ENCODE measurements at places on chromosomes 11 and 22. TPM values are rescaled to one million over a fixed set of nuclear protein-coding genes. Genes with fewer than 3 reads are reported as not detected.

The MN1 gene
- 0.39 TPM for total RNA-seq

The OR56A1 gene
- total RNA-seq, result not detected

The P2RY6 gene
- not detected for total RNA-seq

The PANX3 gene
- not detected for total RNA-seq

The OR5D13 gene
- total RNA-seq, result not detected

The KCNK4 gene
- total RNA-seq, result not detected

The GDPD4 gene
- total RNA-seq, result not detected

The TRABD gene
- 115 TPM for total RNA-seq

The MOV10L1 gene
- total RNA-seq, result not detected
